Uterus (tissue), 4 donors: ENCODE measurements at places on chromosomes 12 and 14.

DNA sequence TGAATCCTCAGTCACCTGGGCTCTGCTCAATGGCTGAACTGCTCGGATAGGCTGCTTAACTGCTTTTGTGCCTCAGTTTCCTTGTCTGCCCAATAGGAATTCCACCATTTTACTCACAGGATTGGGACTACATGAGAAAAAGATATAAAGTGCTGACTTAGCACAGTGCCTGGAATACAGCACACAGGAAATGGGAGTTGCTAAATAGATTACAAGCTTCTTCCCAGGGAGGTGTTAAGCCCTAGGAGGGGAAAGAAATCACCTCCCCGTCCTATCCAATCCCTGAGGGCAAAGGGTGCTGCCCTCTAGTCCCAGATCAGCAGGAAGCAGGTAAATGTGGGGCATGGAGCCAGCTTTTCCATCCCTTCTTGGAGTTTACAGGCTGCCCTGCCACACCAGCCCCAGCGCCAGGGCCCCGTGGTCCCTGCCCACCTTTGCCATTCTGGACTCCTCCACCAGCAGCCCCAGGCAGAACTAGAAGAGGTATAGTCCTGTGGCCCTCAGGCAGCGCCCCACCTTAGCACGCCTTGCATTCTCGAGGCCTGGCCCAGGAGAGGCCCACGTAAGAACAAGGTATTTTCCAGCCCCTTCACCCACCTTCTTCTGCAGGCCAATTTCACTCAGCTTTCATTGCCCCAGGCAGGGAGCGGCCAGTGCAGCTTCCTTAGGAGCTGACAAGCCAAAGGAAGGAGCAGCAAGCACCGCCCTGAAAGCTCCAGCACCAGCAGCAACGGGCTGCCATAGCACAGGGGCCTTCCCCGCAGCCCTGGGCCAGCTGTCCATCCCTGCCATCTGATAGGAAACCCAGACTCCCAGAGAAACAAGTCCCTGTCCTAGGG is 28.8 kb upstream of the RPLP0 start:
- H3K4me3 ChIP-seq, result no peak overlapping the region
- H3K27me3 ChIP-seq, result no peaks in the 10 kb centered on the region
- no peaks in the 10 kb centered on the region for H3K36me3 ChIP-seq

DNA sequence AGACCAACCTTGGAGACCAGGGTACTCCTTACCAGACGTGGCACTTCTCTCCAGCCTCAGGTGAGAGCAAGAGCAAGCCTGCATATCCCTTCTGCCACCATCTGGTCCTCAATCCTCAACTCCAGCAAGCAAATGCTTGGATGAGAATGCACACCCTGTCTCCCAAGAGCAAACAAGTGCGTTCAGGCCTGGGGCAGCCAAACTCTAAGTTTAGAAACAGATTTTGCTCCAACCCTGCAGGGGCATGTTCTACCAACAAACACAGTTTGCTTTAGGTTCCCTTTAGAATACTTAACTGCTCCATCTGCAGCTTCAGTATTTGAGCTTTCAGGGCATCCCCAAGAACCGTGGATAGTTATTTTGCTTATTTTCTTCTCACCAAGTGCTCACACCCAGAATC is 55.9 kb upstream of the FICD start:
- H3K27ac ChIP-seq, result no peak overlapping the region
- H3K36me3 ChIP-seq, result no peaks in the 10 kb centered on the region
- H3K27me3 ChIP-seq, result no peaks in the 10 kb centered on the region
- no peak for DNase-seq
- H3K4me1 ChIP-seq, result no peaks in the 10 kb centered on the region

GRCh38 chr12:126668538-126668937 is 1598.4 kb upstream of the TMEM132C start:
- no peak overlapping the region for H3K4me3 ChIP-seq
- no peaks in the 10 kb centered on the region for H3K36me3 ChIP-seq
- DNase-seq, result no peak

- H3K4me3 ChIP-seq, result no peak overlapping the region
- no peak for DNase-seq
- H3K27ac ChIP-seq, result no peak overlapping the region
- H3K36me3 ChIP-seq, result no peaks in the 10 kb centered on the region
Observed at GRCh38 chr14:77372304-77372841, 4.5 kb downstream of the TMED8 start.

- DNase-seq, result no peak
- no peaks in the 10 kb centered on the region for H3K36me3 ChIP-seq
- H3K27me3 ChIP-seq, result no peaks in the 10 kb centered on the region
- H3K4me1 ChIP-seq, result no peaks in the 10 kb centered on the region
- H3K4me3 ChIP-seq, result no peak overlapping the region
Observed at GRCh38 chr12:93938317-93938716, 210.1 kb upstream of the PLXNC1 start.

- H3K4me3 ChIP-seq, result no peak overlapping the region
- H3K36me3 ChIP-seq, result no peaks in the 10 kb centered on the region
- no peak for DNase-seq
- peak overlapping the region; percentile 54 for H3K27ac ChIP-seq
Observed at GRCh38 chr12:91926848-91927247, 218.8 kb downstream of the BTG1 start.

DNA sequence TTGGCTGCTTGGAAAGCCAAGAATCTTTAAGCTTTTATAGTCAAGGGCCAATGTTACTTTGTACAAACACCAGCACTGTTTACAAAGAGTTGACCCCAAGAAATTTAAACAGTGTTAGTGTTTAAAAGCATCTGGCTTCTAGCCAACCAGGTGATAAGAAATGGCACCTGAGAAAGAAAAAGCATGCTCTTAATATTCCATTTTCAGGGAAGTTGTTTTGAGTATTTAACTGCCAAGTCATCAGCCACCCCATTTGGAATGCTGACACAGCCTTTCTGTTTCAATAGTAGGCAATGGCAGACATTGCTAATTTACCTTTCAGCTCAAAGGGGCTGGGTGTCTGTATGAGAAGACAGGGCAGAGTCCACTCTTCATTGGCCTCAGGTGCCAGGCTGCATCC is 3.7 kb upstream of the SLC35F4 start:
- H3K27me3 ChIP-seq, result no peaks in the 10 kb centered on the region
- no peak overlapping the region for H3K4me3 ChIP-seq
- H3K36me3 ChIP-seq, result no peaks in the 10 kb centered on the region
- H3K27ac ChIP-seq, result no peak overlapping the region

- H3K27me3 ChIP-seq, result no peaks in the 10 kb centered on the region
- no peak overlapping the region for H3K27ac ChIP-seq
- no peak overlapping the region for H3K4me3 ChIP-seq
- H3K4me1 ChIP-seq, result no peaks in the 10 kb centered on the region
- no peak for DNase-seq
Observed at GRCh38 chr14:97270308-97270707, 473.1 kb downstream of the VRK1 start.

GRCh38 chr14:33660248-33660647 is 290.6 kb downstream of the EGLN3 start:
- no peaks in the 10 kb centered on the region for H3K36me3 ChIP-seq
- no peaks in the 10 kb centered on the region for H3K27me3 ChIP-seq
- no peak overlapping the region for H3K27ac ChIP-seq
- DNase-seq, result no peak
- H3K4me3 ChIP-seq, result no peak overlapping the region
- H3K4me1 ChIP-seq, result no peaks in the 10 kb centered on the region

GRCh38 chr12:96698521-96698920 is 208.5 kb upstream of the NEDD1 start:
- no peak overlapping the region for H3K27ac ChIP-seq
- H3K4me1 ChIP-seq, result no peaks in the 10 kb centered on the region
- H3K4me3 ChIP-seq, result no peak overlapping the region
- no peaks in the 10 kb centered on the region for H3K27me3 ChIP-seq
- H3K36me3 ChIP-seq, result no peaks in the 10 kb centered on the region

GRCh38 chr12:71904629-71905028 is 34.0 kb upstream of the TPH2 start:
- no peak overlapping the region for H3K4me3 ChIP-seq
- no peaks in the 10 kb centered on the region for H3K27me3 ChIP-seq
- no peak overlapping the region for H3K27ac ChIP-seq
- H3K36me3 ChIP-seq, result no peaks in the 10 kb centered on the region
- DNase-seq, result no peak

GRCh38 chr12:127819056-127819455 is 447.9 kb upstream of the TMEM132C start:
- no peaks in the 10 kb centered on the region for H3K36me3 ChIP-seq
- DNase-seq, result no peak
- H3K4me3 ChIP-seq, result no peak overlapping the region

DNA sequence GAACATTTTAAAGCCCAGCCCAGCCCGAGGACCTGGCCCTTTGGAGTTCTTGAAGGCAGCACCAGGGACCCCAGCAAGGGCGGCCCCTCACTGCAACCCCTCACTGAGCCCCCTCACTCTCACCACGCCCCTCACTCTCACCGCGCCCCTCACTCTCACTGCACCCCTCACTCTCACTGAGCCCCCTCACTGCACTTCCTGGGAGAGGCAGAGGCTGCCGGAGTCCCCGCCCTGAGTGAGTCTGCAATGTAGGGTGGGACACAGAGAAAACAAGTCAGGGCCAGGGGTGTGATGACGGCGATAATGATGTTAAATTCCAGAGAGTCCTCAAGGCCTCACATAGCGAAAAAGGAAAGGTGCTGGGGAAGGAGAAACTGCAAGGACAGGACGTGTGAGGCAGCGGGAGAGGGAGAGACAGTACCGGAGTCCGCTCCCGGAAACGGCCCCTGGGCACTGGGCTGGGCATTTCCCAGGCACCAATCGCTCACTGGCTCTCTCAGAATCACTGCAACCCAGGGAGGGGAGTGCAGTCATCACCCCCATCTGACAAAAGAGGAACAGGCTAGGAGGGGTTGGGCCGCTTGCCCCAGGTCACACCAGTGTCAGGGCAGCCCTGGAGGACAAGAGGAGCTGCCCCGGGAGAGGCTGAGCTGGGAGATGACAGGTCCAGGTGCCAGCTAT is 24.9 kb downstream of the CCDC88C start:
- no peak for DNase-seq
- H3K27me3 ChIP-seq, result no peaks in the 10 kb centered on the region
- no peak overlapping the region for H3K27ac ChIP-seq
- H3K4me3 ChIP-seq, result no peak overlapping the region
- no peaks in the 10 kb centered on the region for H3K36me3 ChIP-seq

GRCh38 chr14:54791001-54791400 is 111.6 kb downstream of the GCH1 start:
- H3K27me3 ChIP-seq, result no peaks in the 10 kb centered on the region
- H3K4me1 ChIP-seq, result no peaks in the 10 kb centered on the region
- H3K36me3 ChIP-seq, result no peaks in the 10 kb centered on the region
- H3K4me3 ChIP-seq, result no peak overlapping the region
- H3K27ac ChIP-seq, result no peak overlapping the region

DNA sequence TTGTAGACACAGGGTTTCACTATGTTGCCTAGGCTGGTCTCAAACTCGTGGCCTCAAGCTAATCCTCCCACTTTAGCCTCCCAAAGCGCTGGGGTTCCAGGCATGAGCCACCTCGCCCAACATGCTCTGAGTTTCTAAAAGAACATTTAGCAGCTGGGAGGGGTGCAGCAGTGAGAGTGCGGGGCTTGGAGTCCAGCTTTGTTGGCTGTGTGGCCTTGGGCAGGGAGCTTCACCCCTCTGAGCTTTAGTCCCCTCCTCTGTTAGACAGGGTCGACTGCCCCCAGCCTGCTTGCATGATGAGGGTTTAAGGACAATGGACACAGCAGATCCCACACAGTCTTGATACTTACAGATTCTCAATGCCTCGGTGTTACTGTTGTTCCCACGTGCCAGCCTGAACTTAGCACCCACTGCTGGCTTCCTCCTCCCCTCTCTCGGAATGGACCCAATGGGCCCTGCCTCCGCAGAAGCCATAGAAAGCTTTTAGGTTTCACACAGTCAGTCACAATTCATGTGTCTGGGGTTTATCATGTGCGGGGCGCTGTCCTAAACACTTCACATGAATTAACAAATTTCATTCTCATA is 54.6 kb downstream of the PSMA6 start:
- H3K4me3 ChIP-seq, result no peak overlapping the region
- no peak for DNase-seq
- H3K27me3 ChIP-seq, result no peaks in the 10 kb centered on the region
- H3K27ac ChIP-seq, result no peak overlapping the region
- H3K36me3 ChIP-seq, result no peaks in the 10 kb centered on the region

GRCh38 chr12:96751626-96752025 is 155.4 kb upstream of the NEDD1 start:
- H3K27me3 ChIP-seq, result no peaks in the 10 kb centered on the region
- H3K4me1 ChIP-seq, result no peaks in the 10 kb centered on the region

DNA sequence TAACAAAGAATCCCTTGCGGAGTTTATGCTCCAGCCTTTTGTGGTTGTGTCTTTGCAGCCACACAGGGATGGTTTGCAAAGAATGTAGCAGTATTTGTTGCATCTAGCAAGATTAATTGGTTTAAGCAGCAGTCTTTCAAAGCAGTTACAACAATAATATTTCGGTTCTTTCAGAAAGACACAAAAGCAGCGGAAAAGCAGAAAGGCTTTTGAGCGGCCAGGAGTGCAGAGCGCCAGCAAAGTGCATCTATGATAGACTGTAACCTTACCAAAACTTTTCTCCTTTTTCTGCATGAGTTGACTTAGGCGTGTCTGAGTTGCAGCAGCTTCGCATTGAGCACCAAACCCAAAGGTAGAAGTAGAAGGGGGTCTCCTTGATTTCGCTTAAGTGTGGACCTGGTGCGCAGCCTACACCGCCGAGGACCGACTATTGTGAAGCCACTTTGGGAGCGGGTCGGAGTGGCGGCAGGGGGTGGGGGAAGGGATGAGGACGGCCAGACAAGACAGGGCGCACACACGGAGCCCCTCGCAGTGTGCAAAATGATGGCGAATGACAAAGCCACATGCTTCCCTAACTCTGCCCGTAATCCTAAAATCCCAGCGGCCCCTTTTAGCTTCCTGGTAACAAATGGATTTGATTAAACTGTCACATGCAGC is 1.2 kb downstream of the LMO3 start:
- H3K36me3 ChIP-seq, result no peaks in the 10 kb centered on the region
- DNase-seq, result peak; percentile 42
- H3K4me3 ChIP-seq, result peak overlapping the region; percentile 51

DNA sequence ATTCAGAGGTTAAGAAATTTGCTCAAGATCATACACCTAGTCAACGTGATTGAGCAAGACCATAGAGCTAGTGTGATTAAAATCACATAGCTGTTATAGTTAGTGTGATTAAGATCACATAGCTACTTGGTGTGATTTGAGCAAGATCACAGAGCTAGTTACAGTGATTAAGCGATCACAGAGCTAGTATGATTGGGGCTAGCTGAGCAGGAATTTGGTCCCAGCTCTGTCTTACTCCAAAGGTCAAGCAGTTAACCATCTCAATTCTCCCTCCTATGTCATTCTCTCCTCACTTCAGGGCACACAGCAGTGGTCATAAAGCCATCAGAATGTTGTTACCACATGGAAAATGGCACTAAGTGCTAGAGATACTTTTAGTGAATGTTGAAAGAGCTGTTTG is 158.2 kb downstream of the SPTSSA start:
- H3K4me1 ChIP-seq, result no peaks in the 10 kb centered on the region
- no peak overlapping the region for H3K27ac ChIP-seq
- no peaks in the 10 kb centered on the region for H3K36me3 ChIP-seq
- H3K27me3 ChIP-seq, result no peaks in the 10 kb centered on the region
- H3K4me3 ChIP-seq, result no peak overlapping the region
- no peak for DNase-seq

- H3K4me1 ChIP-seq, result no peaks in the 10 kb centered on the region
- no peak overlapping the region for H3K27ac ChIP-seq
- DNase-seq, result no peak
- H3K4me3 ChIP-seq, result no peak overlapping the region
Observed at GRCh38 chr12:118391836-118392235, 15.5 kb downstream of the SUDS3 start.
